ENCODE measurements at places on chromosomes 16 and 17.

DNA sequence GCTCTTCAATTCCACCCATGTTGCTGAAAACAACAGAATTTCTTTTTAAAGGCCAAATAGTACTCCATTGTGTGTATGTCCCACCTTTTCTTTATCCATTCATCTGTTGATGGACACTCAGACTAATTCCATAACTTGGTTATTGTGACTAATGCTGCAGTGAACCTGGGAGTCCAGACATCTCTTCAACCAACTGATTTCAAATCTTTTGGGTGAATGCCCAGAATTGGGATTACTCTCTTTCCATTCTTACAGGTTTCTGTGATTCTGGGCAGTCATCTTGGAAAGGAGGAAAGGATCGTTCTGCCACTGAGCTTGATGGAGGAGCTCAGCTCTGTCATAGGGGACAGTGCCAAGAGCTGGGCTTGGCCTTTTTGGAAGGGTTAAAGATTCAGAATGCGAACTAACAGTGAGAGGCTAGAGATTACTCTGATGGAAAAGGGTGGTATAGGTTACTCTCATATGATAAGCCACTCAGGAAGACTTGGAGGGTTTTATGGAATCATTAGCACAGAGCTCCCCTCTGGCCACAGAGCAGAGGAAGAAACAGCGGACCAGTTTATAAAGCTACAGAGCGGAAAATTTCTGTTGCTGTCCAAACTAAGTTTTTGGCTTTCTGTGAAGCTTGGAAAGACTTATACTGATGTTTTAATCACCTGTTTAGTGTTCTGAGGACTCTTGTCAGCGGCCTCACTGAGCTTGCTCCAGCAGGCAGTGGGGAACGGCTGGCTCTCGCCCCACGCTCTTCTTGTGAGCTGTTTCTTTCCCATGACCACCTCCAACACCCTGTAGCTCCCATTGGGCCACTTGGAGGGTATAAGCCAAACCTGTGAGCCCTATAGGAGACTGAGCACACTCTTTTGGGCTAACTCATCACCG, 48.3 kb downstream of the HIC1 start:
- no peak for DNase-seq

- no peak for DNase-seq
Observed at GRCh38 chr16:9124908-9125584, 33.6 kb downstream of the HAPSTR1 start.

- DNase-seq = no peak
Observed at GRCh38 chr17:17364338-17364667, 61.1 kb downstream of the NT5M start.

DNA sequence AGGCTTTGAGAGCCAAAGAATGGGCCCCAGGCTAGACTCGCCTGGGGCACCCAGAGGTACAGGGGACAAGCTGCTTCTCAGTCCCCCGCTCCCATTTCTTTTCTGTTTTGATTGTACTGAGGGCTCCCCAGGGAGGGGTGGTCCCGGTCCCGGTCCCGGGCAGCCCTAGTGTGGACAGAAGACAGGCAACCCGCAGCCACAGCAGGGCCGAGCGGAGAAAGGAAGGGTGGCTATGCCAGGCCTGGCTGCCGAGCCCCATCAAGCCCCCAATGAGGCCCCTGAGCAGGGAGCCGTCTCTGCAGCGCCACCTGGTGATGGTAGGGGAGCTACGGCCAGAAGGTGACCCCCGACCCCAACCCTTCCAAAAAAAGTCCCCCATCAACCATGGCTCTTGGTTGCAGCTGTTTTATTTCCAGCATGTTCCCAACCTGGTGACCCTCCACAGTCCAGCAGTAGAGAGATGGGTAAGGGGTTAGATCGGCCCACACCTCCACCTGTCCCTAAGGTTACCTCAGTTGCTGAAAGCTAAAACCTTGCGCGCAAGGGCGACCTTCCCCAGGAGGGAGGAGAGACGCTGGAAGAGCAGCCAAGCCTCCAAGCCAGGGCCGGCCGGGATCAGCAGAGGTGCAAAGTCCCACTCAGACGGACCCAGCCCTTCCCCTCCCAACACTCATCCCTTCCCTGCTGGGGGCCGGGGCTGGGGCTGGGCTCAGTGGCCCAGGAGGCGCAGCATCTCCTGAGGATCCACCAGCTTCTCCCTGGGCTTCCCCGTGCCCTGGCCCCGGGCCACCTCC, 2.6 kb upstream of the GRIN2C start:
- peak; percentile 67 for DNase-seq

DNA sequence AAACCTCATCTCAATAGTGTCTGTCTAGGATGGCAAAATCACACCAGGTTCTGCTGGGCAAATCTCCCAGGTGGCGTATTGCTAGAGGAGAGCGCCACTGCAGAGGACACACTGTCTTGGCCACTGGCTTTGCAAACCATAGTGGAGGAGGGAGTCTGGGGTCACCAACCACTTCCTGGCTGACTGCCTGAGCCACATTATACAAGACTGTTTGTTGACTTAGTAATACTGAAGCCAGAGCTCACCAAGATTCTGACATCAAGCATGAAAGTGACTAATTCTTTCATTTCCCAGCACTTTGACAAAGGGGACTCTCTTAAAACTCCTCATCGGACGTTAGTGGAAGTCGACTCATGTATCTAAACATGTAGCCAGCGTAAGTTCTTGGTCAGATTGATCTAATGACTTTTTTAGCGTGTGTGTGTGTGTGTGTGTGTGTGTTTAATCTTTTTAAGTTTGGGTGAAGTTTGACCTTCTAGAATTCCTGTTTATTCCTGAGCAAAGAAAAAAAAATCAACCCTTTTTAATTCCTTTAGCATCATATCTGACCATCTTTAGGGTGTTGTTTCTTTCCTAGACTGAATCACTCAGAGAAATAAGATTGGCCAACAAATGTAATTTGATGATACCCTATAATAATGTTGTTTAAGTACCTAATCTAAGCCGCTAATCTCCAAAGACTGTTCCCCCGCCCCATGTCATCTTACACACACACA, 13.7 kb downstream of the PITPNC1 start:
- DNase-seq = peak; percentile 62

DNA sequence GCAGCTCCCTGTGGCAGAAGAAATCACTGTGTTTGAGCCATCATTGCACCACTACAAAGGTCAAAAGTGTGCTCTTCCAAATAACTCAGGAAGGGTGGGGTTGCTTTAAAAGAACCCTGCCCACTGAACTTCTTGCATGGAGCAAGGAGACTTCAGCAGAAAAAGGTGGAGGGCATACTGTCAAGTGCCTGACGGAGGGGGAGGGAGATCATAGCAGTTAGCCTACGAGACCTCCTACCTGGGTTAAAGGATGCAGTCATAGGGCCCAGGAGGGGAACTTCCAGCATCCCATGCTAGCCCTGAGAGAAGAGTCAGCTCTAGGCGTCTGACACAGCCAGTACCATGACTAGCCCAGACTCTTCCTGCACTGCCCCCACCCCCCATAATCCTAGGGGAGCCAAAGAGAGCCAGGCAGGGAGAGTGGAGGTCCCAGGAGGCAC, 45.3 kb upstream of the MSI2 start:
- DNase-seq = no peak

GRCh38 chr16:82891918-82892317, 265.1 kb downstream of the CDH13 start:
- DNase-seq = no peak

All from activated T-cell treated with anti-CD3 and anti-CD28 coated beads, Interleukin-2, amount 50 U/mL, for 1 hour (primary cell).